ENCODE measurements at places on chromosomes 12 and 14. TPM values are rescaled to one million over a fixed set of nuclear protein-coding genes. Genes with fewer than 3 reads are reported as not detected.

Gene SRRM4
- not detected for total RNA-seq

DNA sequence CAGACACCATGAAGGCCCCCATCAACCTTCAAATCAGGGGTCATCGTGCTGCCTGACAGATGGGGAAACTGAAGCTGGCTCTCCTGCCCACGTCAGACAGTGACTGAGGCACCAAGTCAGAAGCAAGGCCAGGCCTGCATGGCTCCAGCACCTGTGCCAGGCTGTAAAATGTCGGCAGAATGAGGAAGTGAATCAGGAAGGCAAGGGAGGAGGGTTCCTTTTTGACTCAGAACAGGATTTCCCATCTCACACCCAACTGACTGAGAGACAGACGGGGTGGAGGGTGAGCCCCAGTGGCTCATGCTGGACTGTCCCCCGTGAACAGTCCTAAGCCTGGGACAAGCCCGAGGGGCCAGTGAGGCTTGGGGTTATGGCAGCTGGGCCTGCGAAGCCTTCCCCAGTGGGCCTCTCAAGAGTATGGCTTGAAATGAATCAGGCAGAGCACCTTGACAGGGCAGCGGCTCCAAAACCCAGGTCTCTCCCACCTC, 20.9 kb downstream of the SYNE3 start:
- peaks cover 11% of the 10 kb centered on the region for H3K36me3 ChIP-seq
- peak overlapping the region; percentile 75 for H3K27ac ChIP-seq

Gene SSTR1
- total RNA-seq, result not detected

Gene CAPZA3
- total RNA-seq, result not detected

Gene B3GNT4
- total RNA-seq, result not detected

DNA sequence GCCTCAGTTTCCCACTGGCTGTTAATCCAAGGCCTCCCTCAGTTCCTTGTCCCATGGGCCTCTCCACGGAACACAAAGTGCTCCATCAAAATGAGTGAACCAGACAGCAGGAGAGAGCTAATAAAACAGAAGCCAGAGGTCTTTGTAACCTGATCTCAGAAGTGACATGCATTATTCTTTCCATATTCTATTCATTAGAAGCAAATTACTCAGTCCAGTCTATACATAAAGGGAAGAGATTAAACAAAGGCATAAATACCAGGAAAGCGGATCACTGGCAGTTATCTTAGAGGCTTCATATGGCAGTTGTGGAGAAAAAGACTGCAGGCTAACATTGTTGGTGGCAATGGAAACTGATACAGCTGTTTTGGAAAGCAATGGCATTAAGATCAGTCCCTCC, 170.6 kb upstream of the GARIN6 start:
- DNase-seq, result no peak
- no peaks in the 10 kb centered on the region for H3K36me3 ChIP-seq
- no peak overlapping the region for H3K4me3 ChIP-seq
- no peak overlapping the region for H3K27ac ChIP-seq
- H3K4me1 ChIP-seq, result no peaks in the 10 kb centered on the region
- no peaks in the 10 kb centered on the region for H3K27me3 ChIP-seq

DNA sequence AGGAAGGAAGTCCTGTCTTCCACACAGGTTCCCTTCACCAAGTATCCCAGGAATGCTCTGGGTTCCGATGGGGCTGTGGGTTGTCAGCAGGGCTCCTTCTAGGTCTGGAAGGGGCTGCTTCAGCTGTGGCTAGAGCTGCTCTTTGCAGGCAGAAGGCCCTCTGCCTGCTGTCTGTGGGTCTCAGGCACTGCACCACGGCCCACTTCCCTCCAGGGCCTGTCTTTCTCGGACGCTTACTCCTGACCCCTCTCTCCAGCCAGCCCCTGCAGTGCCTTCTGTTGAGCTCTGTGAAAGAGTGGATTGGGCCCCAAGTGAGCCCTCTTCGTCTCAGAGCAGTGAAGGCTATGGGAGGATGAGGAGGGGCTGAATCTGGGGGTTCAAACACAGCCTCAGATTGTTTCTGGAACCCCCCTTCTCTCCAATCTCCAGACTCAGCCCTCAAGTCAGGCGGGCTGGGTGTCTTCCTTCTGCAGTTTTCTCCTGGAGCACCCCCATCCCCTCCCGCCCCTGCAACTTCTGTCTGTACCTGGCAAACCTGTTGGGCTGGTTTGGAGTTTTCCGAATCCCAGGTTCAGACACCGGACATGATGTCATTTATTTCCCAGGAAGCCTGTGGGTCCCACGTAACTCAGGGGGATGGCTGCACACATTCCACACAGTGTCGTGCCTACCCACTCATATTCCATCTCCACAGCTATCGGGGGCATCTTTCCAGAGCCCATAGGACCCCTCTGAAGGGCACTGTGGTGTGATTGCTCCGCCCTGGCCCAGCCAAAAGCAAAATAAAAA, 24.9 kb upstream of the SPPL3 start:
- DNase-seq, result no peak
- H3K27me3 ChIP-seq, result no peaks in the 10 kb centered on the region
- no peaks in the 10 kb centered on the region for H3K4me1 ChIP-seq
- H3K27ac ChIP-seq, result no peak overlapping the region
- H3K36me3 ChIP-seq, result no peaks in the 10 kb centered on the region
- H3K4me3 ChIP-seq, result no peak overlapping the region

Gene FAM222A
- total RNA-seq, result 2.3 TPM

Gene AMIGO2
- 7.2 TPM for total RNA-seq

Gene TMTC3
- total RNA-seq, result 9.2 TPM

GRCh38 chr12:94308612-94309011, 151.1 kb downstream of the CEP83 start:
- peaks cover 28% of the 10 kb centered on the region for H3K36me3 ChIP-seq
- peaks cover 6% of the 10 kb centered on the region for H3K4me1 ChIP-seq
- no peak overlapping the region for H3K4me3 ChIP-seq
- H3K27ac ChIP-seq, result no peak overlapping the region

- H3K27ac ChIP-seq, result no peak overlapping the region
- H3K36me3 ChIP-seq, result no peaks in the 10 kb centered on the region
- H3K4me1 ChIP-seq, result no peaks in the 10 kb centered on the region
- H3K4me3 ChIP-seq, result no peak overlapping the region
Observed at GRCh38 chr14:32225378-32225920, 22.4 kb upstream of the RNU6-8 start.

Gene KLRC2
- total RNA-seq, result not detected
